ENCODE measurements at places on chromosomes 16 and 17.
A peak's percentile ranks its signal among the peaks of the same experiment; 100 is the strongest.

DNA sequence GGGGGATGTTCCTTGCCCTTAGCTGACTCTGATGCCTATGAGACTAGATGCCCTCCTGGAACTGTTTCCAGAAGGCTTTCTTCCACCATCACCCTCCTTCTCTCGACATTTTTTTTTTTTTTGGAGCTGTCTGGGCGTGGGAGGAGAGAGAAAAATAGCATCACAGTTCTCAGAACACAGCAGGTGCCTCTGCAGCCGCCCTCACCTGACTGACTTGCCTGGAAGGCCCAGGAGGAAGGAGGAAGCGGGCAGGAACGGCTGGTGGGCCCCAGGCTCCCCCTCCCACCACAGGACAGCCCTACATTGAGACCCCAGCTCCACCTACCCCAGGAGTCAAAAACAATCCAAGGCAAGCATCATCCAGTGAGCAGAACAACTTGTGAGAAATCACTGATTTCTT lies 20.3 kb upstream of the CACNG5 start:
- no peak for DNase-seq

DNA sequence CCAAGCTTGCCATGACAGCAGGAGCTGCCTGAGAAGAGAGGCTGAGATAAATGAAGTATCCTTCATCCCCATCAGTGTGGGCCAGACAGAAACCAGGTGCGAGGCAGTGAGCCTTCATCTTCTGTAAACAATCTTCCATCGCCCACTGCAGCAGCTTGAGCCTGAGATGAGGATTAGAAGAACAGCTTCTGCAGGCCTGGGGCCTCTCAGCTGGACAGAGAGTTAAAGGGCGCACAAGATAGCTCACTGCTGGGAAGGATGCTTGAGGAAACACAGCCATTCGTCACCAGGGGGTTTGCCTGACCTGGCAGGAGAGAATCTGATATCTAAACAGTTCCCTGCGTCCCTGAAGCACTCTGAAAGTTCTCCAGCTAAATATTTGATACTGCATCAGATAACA lies 27.1 kb downstream of the HOXB1 start:
- DNase-seq = no peak

DNA sequence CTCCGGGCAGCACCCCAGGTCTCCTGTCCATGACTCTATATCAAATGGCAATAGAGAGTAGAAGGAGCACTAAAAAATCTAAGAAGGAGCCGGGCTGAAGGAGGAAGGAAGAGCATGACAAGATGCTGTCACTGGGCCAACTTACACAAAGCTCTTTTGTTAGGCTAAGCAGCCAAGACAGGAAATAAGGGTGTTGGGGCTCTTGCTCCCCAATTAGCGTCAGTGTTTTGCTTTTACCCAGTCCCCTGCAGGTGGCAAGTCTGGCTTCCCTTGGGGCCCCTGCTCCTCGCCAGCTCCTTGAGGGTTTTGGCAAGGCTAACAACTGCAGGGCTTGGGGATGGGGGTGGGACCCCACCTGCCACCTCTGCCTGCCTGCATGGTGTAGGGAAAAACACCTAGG lies 120.5 kb downstream of the CCT6B start:
- DNase-seq = no peak

- DNase-seq = no peak
Measured at GRCh38 chr17:266701-267667, 85.5 kb upstream of the DOC2B start.

- DNase-seq = no peak
Measured at GRCh38 chr16:10983159-10983558, 38.8 kb downstream of the CLEC16A start.

DNA sequence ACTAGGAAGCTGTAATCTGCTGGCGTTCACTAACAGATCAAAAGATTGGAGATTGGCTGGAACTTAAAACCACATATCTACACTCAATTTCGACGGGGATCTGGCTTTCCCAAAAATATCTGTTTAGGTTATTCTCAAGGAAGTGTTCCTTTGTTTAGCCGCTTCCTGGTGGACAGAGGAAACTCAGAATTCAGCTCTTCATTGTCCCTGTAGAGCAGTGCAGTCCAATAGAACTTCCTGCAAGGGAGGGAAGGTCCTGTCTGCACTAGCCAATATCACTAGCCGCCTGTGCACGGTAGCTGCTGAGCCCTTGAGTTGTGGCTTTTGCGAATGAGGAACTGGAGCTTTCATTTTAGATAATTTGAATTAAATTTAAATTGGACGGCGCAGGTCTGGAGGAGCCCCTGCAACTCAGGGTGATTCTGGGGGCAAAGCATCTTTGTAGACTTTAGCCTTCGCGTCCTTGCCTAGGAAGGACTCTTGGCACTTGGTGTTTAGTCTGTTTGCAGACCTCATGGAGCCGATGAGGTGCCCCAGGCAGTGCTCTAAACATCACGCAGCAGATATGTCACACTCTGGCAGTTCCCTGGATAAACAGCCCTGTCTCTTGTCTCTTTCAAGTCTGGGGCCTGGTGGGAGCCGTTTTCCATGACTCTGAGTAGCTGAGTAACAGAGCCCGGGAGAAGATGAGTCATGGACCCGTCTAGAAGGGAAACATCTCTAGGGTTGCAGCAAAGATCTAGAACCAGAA lies 122.2 kb downstream of the CCDC182 start:
- DNase-seq = peak; percentile 64

- no peak for DNase-seq
Measured at GRCh38 chr17:56737421-56738161, 96.1 kb downstream of the C17orf67 start.

DNA sequence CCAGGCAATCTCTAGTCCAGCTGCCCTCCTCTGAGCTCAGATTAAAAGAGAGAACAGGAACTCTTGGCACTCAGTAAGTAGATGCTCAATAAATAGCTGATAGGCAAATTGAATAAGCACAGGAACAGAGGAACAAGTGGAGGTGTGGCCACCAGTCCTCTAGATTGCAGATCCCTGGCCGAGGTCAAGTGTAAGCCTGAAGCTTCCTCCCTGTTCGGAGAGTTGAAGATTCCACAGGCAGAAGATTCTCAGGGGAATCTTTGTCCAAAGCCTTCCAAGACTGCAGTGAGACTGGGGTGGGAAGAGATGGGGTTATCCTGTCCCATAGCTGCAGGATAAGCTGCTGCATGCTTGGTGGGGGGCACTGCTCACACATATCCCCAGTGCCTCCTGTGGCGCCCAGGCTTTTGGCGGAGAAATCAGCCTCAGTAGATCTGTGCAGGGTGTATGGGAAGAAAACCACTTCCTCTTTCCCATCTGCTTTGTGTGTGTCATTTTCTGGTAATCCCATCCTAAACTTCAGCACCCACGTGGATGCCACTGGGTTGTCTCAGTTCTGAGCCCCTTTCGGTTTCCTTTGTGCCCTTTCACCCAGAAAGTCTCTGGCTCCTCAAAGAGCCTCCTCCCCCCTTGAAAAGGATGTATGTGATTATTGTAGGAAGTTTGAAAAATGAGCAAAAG lies 12.1 kb downstream of the CD300A start:
- peak; percentile 93 for DNase-seq

DNA sequence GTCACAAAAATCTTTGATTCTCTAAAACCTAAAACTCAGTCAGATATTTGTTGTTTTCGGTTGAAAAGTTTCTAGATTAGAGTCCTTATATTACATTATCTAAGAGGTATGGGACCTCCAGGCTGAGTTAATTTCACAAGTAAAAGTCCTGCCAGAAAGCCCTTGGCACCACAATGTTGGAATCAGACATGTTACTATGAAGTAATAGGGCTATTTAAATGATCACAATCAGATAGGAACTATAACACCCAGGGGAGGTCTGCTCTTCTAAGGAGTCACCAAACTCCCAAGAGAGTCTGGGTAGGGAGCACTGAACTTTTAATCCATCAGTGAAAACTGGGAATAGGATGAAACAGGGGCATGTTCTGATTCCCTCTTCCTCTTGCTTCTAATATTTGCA lies 54.2 kb downstream of the WIPI1 start:
- DNase-seq = no peak

DNA sequence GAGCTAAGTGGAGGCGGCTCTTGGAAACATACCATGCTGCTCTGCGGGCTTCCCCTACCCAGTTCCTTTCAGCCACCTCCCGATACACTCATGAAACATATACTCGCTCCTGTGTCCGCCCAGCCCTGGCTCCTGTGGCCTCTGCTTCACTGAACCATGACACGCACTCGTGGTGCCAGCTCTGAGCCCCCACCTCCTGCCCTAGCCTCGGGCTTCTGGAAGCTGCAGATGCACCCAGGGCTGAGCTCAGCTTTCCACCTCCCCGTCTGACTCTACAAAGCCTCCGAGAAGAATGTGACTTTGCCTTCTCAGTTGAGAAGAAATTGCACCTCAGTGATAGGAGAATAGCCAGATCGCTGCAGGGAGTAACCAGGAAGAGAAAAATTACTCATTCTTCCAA lies 11.0 kb downstream of the CALB2 start:
- DNase-seq = no peak

GRCh38 chr17:42399121-42399520 lies 10.9 kb upstream of the STAT3 start:
- no peak for DNase-seq

DNA sequence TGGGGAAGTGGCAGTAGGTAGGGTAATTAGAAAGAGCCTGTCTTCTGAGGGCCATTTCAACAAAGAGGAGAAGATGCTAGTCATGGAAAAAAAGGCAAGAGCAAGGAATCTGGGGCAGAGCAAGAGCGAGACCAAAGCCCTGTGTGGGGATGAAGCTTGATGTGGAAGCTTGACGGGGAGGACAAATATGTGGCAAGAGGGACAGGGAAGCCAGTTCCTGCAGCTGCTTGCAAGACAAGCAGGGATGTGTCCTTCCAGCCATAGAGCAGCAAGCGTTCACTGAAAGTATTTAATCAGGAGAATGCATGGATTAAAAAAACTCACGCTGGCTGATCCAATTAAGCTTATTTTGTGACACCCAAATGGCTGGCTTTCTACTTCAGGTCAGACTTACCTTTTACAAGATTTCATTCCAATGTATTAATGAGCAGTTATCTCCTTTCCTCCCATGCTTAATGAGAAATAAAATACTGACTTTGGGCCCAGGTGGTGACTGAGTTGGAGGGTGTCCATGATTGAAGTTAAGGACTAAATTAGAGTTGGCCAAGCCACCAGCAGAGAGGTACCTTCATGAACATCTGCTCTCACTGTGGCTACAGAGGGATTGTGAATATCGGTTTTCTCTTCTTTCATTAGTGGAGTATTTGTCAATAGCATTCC lies 76.8 kb downstream of the ABCA8 start:
- no peak for DNase-seq

DNA sequence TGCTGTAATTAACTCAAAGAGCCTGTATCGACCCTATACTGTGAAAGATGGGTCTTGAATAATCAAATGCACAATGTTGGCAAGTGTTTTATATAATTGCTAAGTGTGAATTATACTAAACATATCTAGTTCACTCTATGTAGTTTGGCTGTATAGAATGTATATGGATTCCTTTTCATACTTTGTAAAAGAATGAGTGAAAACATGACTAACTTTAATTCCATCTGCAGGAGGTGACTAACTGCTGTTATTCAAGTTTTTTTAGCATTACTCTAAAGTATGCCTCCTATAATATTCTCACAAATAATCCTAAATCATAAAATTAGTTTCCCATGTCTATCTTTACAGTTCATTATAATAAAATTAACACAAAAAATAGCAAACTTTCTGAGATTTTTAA lies 394.0 kb upstream of the MON1B start:
- DNase-seq = no peak

DNA sequence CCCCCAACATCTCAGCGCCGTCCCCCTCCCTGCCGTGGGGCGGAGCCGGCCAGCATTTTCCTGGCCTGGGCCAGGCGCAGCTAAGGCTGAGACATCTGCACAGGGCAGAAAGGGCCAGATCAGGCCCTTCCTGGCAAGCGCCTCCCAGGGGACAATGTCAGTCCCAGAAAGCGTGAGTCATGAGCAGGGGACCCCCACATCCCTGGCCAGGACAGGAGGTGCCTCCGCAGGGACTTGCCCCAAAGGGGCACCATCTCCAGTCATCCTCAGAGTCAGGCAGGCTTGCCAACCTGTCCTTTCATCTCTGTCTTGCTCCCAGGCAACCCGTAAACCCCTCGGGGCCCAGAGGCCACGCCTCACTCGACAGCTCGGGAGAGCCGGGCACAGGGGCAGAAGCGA lies 43.2 kb downstream of the SOCS1 start:
- no peak for DNase-seq

DNA sequence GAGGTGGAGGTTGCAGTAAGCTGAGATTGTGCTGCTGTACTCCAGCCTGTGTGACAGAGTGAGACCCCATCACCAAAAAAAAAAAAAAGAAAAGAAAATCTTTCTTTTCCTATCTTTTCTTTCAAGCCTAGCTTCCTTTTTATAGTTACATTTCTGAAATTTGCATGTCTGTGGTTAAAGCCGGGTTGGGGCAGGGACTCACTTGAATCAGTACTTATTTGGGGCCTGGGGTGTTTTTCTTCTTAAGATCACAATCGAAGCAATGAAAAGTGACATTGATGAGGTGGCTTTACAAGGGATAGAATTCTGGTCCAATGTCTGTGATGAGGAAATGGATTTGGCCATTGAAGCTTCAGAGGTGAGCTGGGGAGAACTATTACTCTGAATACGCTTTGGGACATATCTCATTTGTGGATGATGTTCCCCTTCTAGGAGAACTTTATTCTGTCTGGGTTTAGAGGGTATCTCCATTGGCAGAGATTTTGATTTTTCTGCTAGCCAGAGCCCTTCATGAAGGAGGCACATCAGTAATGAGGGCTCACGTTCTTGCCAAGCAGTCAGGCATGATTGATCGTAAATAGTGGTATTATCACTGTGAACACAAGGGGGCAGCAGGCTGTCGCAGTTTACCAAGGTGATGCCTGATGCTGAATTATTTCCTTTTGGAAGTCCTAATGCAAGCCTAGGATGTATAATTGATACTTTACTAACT lies 14.3 kb downstream of the KPNB1 start:
- DNase-seq = peak; percentile 83

- DNase-seq = peak; percentile 81
Measured at GRCh38 chr16:2927010-2927646, 15.4 kb downstream of the FLYWCH1 start.

DNA sequence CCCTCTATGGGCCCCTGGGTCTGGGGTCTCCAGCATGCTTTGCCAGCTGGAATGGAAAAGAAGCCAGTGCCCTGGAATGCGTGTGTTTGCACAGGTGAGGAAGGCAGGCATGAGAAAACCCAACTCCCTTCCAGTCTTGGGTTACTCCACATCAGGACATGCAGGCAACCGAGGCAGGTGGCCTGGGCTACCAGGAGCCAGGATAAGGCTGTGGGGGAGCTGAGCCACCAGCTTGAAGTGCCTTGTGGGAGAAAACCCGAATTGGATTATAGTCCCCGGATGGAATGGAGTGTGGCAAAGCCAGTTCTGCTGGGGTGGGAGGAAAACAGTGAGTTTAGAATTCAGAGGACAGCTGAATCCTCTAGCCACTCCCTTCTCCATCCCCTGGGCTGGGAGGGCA lies 7.2 kb downstream of the SRCIN1 start:
- DNase-seq = no peak

- DNase-seq = no peak
Measured at GRCh38 chr16:66107661-66108060, 258.8 kb upstream of the CDH5 start.

Data from inflammatory macrophage treated with lipopolysaccharide for 1 hour (primary cell).